Ascending aorta (tissue), 2 donors: ENCODE measurements at places on chromosomes 11 and 22.

DNA sequence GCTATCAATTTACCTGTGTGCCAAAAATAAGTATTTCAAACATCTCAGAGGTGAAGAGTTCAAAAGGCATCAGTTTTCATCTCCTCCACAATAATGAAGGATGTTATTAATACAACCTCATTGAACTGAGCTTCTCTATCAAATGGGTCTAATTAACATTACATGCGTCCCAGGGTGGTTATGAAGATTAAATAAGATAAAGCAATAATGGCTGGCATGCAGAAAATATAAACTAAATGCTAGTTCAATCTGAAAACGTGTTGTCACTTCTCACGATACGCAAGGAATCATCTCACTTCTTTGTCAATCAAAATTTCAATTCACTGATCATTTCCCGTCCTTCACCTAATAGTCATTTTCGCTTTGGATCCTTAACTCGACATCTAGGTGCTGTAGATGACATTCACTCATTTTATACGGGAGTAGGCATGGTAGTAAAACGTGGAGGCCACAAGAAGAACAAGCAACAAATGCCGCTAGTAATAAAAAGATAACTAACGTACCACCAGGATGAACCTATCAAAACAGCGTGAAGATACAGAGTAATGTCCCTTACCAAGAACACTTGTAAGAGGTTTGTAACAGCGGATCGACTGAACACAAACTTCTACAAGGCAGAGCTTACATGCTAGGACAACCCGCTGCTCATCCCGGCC lies 918 bp downstream of the CHORDC1 start:
- DNase-seq = no peak

GRCh38 chr11:64317961-64318765 lies at the start of gene PRDX5:
PRDX5 (plus strand) TSS chr11:64318121; CDS start chr11:64318216, 95 bp downstream.
- DNase-seq = peak; percentile 89

- DNase-seq = peak; percentile 65
These were observed 96.3 kb downstream of the SWAP70 start for GRCh38 chr11:9760193-9760575.

DNA sequence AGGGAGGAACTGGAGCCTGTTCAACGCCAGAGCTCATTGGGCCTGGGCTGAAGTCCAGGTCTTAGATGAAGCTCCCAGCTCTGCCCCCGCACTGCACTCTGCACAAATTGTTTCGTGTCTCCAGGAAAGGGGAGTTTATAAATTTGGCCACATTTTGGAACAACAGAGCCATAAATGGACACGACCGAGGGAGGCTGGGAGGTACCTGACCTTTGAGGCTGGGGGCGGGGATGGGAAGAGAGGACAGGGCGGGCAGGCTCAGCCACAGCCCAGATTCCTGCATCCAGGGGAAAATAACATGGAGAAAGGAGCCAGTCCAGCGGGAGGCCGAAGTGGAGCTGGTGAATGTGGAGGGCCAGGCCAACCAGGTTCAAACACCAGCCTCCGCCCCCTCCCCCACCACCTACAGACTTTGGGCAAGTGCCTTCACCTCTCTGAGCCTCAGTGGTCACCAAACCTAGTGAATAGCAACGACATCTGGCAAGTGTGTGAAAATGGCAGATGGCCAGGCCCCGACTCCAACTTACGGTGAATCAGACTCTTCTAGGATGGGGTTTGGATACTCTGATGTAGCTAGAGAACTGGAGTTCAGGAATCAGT lies 36.8 kb upstream of the SMTN start:
- peak; percentile 92 for DNase-seq

- no peak for DNase-seq
These were observed 8.6 kb downstream of the TTLL1 start for GRCh38 chr22:43080616-43081015.

DNA sequence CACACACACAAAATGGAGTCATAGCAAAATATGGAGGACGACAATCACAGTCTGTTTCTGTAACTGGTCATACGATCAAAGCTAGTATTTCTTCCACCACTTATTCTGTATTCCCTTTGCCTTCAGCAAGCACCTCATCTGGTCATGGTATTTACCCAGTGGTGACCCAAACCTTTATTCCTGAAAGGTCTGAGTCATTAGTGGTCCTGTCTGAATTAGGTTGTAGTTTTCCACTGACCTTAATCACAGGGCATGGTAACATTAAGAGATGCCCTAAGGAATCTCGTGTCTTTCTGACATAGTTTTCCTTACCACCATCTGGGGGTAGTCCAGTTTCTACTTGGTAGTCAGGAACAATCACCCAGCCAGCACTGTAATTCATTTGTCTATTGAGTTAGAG lies 54.8 kb upstream of the CEP295 start:
- DNase-seq = no peak

DNA sequence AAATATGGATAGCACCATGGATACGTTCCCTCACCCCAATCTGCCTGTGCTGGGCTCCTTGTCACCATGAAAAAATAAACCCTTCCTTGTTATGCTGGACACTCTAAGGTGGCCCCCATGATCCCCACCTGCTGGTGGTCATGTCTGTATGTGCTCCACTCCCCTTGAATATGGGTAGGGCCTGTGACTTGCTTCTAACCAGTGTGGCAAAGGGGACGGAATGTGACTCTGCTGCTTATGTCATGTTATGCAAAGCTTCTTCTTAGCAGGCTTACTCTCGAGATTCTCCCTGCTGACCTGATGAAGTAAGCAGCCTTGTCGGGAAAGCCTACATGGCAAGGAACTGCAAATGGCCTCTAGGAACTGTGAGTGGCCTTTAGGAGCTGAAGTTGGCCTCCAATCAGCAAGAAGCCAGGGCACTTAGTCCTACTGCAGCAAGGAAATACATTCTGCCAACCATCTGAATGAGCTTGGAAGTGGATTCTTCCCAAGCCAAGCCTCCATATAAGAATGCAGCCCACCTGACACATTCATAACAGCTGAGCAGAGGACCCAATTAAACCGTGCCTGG lies 159.9 kb downstream of the CCDC34 start:
- no peak for DNase-seq
